ENCODE measurements at places on chromosomes 6 and 20.

DNA sequence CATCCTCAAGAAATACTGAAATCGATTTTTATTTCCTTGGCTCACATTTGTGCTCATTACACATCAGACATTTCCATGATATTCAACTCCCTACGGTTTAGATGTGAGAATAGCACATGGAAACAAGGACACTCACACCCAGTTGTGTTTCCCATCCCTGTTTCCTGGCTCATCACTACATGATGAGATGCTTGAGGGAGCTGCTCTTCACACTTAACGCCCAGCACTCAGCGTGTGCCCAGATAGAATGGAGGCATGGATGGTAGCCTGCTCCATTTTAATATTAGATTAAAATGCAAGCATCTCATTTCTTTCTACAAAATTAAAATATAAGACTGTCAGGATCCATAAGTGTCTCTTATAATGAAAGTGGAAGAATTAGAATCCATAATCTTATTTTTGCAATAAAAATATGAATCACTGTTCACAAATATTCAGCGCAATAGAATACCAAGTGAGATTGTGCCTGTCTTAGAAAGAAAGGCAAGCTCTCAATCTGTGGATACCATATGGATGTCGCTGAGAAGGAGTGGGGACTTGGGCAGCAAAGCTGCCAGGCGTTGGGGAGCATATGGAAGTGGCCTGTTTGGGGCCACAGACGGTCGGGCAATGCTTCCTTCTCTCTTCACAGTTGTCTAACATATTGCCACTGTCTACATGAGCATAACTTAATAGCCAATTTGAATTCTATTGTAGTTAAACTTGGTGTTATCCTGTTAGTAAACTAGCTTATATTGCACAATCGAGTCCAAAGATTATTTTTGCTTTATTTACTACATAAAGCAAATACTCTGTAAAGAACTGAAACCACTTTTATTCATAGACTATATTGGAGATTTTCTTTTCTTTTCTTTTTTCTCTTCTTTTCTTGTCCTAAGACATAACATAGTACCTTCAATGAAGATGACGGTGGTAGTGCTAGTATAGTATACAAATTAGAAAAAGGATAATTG is 206.8 kb upstream of the QKI start:
- DNase-seq, result no peak

- DNase-seq, result no peak
Measured at GRCh38 chr6:85983032-85983659, 340.5 kb upstream of the SYNCRIP start.

GRCh38 chr6:56984361-56984760 is 29.5 kb downstream of the BEND6 start:
- DNase-seq, result no peak

DNA sequence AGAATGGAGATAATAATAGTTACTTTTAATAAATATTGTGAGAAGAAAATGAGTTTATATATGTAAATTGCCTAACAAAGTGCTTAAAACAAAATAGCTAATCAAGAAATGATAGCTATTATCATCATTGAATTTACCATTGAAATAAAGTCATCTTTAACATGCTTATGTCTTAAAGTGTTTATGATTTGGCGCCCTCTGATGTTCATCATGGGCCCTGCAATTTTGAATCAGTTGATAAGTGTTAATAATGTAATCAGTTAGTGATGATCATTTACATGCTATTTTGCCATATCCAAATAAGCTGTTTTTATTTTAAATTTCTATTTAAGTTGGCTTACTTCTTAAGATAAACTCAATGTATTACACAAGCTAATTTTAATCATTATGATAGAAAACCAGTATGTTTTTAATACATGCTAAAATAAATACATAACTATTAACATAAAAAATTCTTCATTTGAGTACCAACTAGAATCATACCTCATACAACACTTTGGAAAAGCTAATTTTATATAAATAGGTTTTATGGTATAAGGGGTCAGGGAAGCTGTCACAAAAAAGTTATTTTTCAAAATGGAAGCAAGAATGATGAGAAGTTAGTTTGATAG is 39.2 kb upstream of the TPD52L1 start:
- peak; percentile 66 for DNase-seq

GRCh38 chr6:156205678-156206077 is 571.5 kb upstream of the ARID1B start:
- DNase-seq, result no peak

DNA sequence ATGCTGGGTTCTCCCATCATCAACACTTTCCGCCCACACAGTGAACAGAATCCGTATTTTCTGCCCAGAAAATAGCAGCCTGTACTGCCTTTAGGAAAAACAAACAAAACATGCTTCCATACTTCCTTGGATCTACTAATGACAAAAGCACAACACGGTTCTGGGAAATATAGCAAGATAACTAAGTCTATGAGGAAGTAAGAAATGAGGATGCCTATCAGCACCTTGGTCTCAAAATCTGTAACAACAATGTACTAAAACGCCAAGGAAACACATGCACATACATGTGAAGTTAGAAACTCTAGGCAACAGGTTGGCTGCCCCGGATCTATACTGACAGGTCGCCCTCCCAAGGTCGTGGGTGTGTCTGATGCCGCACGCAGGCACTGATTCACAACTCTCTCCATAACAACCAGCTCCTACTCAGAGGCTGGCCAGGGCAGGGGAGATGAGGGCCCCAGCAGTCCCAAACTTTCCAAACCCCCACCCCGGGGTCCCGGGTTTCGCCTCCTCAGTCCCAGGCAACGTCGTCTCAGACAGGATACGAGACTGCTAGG is 710 bp downstream of the BTBD9 start:
- DNase-seq, result peak; percentile 81

DNA sequence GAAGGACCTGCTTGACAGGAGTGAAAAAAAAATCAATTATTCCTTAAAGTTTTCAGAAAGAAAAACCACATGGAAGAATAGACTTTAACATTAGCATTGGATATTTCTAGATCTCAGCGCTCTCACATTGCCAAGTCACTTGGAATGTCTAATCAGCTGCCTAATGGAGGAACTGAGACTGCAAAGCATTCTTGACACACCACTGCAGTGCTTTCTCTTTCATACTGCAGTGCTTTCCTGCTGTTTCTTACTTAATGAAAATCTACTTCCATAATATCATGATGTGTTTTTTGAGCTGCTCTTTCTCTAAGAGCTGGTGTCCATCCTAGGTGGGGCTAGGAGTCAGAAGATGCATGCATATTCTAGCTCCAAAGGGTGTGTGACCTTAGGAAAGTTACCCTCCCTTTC is 20.4 kb upstream of the MCM3 start:
- DNase-seq, result no peak

GRCh38 chr6:21438237-21438985 is 155.1 kb upstream of the SOX4 start:
- DNase-seq, result peak; percentile 73

- peak; percentile 32 for DNase-seq
Measured at GRCh38 chr6:34745277-34746103, 11.8 kb upstream of the SNRPC start.

DNA sequence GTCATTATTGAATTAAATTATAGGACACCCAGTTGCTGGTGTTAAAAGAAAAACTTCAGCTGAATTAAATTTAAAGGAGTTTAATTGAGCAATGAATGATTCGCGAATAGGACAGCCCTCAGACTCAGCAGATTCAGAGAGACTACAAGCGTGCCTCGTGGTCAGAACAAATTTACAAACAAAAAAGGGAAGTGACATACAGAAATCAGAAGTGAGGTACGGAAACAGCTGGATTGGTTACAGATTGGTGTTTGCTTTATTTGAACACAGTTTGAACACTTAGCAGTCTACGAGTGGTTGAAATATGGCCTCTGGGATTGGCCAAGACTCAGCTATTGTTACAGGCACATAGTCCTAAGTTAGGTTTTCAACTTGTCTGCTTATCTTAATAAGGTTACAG is 25.8 kb upstream of the TNFRSF21 start:
- DNase-seq, result no peak

DNA sequence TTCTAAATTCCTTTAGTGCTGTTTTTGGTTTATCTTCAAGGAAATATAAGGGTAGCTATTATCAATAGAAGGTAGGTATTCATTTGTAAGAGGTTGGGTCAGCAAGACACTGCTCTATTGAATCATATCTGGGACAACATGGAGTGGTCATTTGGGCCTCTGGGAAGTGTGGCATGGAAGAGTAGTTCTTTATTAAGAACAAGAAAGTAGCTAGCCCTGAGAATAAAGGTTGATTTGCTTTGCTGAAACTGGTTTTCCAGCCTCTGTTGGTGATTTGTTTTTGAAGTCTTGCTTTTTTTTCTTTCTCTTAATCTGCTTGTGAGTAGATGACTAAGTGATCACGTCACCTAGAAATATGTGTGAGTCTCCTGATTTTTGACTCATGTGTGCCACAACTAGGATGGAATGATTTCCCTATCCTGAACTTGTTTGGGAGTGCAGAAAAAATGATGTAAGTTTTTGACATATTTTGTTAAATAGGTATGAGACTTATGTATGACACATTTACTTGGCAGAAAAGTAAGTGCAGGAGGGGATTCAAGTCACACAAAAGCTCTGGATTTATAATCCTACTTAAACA is 381.8 kb downstream of the CENPW start:
- no peak for DNase-seq

DNA sequence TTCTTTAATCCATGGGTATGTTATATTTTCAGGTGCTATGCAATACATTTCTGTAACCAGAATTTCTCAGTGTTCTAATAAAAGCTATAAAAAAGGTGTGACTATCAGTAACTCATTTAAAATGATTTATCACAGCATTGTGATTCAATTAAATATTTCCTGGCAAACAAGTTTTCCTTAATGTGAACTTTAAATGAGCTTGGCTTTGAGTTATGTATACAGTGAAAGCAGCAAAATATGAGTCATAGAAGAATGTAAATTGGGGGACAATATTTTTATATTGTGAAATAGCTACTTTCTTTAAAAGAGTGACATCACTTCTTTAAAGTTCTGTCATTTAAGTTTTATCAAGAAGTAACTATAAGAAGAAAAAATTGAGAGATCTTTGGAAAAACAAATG is 484.9 kb upstream of the MAN1A1 start:
- DNase-seq, result no peak

All from activated CD4-positive, alpha-beta T cell treated with anti-CD3 and anti-CD28 coated beads for 36 hours (primary cell).